ELF-1 (cell line): ENCODE measurements at places on chromosomes 5 and 9.
A peak's percentile ranks its signal among the peaks of the same experiment; 100 is the strongest.

- DNase-seq = no peak
Measured at GRCh38 chr5:154601014-154601413, 123.0 kb upstream of the HAND1 start.

GRCh38 chr9:76944011-76944410, 38.1 kb upstream of the PRUNE2 start:
- DNase-seq = no peak

- DNase-seq = no peak
Measured at GRCh38 chr5:160937570-160937969, 85.6 kb upstream of the ATP10B start.

DNA sequence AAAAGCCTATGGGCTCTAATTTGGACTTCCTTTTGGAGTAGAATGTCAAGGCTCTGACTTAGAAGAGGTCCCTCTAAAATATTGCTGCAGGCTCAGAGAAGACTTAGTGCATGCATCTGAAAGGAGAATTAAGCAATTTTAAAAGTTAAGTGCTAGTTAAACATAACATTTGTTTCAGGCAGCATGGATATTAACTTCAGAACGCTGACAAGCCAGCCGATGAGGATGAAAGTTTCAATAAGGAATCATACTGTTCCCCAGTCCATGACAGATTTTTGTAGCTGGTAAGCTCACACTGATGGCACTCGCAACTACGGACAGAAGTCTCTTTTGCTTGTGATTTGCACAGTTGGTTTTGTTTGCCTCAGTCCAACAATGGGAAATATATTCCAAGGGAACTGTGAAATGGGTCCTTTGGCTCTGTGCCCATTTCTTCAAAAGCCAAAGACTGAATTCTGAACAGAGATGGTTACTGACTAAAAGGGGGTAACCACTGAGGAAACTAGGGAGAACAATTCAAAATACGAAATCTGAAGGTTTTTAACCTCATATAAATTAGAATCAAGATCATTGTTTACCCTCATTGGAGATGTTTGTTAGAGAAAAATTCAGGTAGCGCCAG, 47.6 kb downstream of the DCP2 start:
- DNase-seq = no peak

DNA sequence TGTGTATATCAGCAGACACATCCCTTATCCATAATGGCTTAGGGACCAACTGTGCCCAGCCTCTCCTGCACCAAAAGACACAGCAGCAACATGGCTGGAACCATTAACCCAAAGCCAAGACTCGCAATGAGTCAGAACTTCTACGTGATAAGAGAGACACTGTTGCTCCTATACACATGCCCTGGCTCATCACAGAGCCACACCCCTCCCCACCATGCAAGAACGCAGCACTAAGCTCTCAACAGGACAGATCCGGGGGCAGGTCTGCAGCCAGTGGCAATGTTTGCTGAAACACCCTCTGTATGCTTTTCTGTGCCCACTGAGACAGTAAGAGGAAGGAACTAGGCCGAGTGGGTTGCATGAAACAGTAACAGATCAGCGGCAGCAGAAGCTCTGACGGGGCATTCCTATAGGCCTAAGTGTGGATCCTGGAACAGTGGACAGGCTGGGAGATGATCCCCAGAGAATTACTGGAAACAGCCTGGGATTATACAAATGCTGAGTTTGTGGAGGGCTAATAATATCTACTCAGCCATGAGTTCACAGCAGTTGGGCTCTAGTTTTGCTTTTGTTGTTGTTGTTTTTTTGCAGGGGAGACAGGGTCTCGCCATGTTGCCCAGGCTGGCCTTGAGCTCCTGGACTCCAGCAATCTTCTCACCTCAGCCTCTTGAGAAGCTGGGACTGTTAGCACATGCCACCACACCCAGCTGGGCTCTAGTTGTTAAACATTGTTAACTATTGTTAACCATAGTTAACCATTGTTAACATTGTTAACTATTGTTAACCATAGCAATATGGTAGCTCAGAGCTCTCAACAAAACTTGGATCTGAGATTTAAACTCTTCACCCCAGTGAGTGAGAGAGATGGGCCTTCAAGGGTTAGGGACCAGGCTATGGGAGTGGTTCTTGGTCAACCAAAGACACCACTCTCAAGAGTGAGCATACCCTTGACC, 41.0 kb downstream of the B4GALT1 start:
- peak; percentile 55 for DNase-seq

DNA sequence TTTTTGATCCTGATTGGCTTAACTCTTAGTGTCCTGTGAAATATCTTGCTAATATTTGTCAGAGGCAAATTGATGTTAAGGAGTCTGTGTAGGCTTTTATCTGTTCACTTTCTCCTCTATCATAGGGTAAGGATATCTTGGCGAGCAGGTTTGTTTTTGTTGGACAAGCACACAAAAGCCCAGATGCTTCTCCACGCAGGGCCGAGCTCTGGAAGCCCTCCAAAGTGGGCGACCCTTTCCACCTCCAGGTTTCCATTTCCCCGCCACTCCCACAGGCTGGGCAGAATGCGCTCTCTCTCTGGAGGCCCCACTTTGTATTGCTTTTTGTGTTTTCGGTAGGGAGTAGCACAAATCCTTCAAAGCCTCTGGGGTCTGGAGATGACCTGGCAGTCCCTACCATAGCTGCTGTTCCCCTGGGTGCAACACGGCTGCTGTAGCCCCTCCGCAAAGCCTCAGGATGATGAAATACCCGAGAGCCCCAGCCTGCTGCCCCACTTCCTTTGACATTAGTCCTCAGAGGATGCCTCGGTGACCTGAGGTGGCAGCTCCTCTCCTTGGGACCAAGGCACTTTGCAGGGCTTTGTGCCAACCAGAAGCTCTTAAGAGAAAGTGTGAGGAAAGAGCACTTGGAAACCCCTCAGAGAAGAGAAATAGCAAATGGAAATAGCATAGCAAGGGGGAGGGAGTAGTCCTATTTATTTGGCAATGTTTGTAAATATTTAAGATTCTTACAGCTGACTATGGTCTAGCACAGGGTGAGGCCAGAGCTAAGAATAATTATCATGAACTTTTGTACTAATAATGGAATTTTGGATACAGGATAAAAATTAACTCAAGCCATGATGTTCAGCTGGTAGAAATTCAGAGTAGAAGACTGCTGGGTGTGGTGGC, 122.8 kb downstream of the ARHGEF28 start:
- DNase-seq = no peak
